ENCODE measurements at places on chromosomes 7 and 10. TPM values are rescaled to one million over a fixed set of nuclear protein-coding genes. Genes with fewer than 3 reads are reported as not detected.

DNA sequence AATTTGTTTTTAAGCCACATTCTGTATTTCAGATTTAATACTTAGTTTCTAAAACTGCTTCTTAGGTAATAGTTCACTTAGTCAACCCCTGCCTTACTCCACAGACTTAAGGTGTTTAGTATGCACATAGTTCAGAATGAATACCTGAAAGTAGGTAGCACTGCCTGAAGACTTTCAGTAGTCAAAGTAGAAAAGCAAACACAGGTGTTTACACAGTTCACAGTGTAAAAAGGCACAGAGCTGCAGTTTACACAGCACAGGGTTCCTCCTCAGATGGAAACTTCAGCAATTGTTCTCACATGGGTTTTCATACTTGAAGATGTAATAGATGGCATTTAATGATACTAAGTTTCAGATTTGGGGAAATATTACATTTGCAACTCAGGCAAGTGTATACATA, 3.1 kb upstream of the PKD1L1 start:
- DNase-seq, result peak; percentile 26

The MBLAC1 gene
- 1.8 TPM for polyA plus RNA-seq

The CRHR2 gene
- polyA plus RNA-seq, result 0.24 TPM

DNA sequence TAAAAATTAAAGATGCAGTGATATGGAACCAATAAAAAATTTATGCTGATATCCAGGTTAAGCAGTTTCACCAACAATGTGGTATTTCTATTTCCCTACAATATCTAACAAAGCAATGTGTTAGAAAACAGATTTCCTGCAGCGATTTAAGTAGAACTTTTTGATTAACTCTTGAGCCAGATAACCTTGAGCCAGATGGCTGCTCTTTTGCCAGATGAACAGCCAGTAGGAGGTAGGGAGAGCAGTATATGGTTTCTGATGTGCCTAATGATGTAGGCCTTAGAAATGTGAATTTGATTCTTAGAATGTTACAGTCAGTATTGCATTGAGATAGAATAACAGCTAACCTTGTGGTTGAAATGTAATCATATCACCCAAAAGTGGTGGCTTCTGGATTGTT, 31.1 kb downstream of the STAMBPL1 start:
- DNase-seq, result no peak

- DNase-seq, result no peak
Measured at GRCh38 chr7:157096286-157097055, 42.3 kb upstream of the UBE3C start.

Data from left lung (tissue), 14 donors.